Hematopoietic multipotent progenitor cell treated with erythropoietin and hydrocortisone succinate and interleukin-3 and kit ligand, for 15 days (in vitro differentiated cells): ENCODE measurements at places on chromosomes 7 and 10.
A peak's percentile ranks its signal among the peaks of the same experiment; 100 is the strongest.

GRCh38 chr7:79434098-79434497, 19.4 kb downstream of the MAGI2 start:
- no peak for DNase-seq

GRCh38 chr10:77862595-77862994, 64.0 kb downstream of the DLG5 start:
- no peak for DNase-seq

GRCh38 chr7:41188163-41189130, 514.4 kb downstream of the INHBA start:
- no peak for DNase-seq

DNA sequence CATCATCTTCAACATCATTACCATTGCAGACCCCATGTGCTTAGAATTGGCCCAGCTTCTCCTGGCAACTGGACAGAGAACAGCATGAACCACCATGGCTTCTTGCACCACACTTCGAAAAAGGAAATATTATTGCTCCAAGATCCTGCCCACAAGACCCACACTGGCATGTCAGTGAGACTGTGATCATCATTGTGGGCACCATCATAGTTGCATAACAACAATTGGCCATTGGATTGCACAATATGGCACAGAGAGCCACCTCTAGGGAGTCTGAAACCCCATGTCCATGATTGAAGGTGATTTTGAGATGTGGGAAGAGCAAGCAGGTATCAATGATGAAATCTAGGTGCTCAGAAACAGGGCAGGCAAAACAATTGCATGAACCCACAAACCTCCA, 918.9 kb downstream of the GRID1 start:
- no peak for DNase-seq

DNA sequence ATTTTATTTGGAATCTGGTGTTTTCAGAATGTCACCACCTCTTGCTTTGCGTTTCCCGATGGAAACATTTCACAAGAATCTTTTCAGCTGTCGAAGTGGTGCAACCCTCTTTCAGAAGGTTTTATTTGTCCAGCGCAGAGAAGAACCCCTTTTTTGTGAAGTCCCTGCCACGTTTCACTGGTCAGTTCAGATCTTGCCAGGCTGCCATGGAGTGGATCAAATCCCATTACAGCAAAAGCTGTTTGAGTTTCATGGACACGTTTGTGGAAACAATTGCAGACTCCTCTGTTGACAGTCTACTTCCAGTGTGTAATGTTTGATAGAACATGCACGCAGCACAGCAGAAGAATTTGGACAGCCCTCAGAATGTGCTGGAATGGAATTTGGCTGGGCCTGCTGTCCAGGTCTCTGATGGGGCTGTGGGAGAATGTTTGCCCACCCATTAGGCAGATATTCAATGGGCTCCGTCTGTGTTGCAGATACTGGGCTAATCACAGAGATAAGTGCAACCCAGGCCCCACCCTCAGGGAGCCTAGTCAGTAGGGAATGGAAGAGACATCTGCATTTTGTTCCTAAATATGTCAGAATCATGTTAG, 143.2 kb downstream of the GRK5 start:
- DNase-seq = no peak

DNA sequence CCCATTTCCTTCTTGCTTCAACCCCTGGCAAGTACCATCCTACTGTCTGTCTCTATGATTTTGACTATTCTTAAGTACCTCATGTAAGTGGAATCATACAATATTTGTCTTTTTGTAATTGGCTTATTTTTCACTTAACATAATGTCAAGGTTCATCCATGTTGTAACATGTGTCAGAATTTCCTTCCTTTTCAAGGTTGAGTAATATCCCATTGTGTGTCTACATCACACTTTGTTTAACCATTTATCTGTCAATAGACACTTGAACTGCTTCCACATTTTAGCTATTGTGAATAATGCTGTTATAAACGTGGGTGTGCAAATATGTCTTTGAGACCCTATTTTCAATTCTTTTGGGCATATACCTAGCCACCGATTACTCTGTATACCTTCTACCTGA, 14.0 kb upstream of the CDK14 start:
- no peak for DNase-seq

- no peak for DNase-seq
Observed at GRCh38 chr7:30241767-30242166, 42.6 kb upstream of the ZNRF2 start.

DNA sequence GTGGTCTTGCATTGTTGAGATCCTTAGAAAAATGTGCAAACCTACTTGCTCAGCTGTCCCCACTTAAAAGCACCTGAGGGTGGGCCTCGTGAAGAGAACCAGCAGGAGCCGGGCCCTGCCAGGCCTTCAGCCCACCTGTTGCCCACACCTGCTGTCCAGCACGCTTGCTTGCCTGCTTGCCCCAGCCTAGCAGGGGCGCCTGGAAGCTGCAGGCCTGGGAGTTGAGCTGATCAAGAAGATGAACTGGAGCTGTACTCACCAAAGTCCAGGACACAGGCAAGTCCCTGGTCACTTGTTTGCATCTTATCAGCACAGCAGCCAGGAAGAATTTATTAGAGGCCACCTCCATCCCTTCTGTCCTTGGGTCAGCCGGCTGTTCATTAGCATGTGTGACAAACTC, 23.2 kb downstream of the CYP26A1 start:
- DNase-seq = no peak

DNA sequence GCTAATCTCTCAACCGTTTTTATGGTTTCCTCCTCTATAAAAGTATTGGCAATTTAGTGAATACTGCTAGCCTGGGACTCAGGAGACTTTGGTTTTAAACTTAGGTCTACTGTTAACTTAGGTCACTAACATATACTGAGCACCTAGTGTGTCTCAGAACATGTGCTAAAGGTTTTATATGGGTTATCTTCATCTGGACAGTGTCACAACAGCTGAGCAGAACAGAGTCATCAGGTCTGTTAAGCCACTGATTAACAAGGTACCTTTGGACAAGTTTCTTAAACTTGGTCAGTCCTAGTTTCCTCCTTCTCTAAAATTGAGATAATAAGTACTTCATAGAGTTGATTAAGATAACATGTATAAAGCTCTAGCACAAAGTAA, 30.6 kb downstream of the NET1 start:
- DNase-seq = peak; percentile 55

GRCh38 chr7:19091550-19092200, 25.8 kb downstream of the TWIST1 start:
- no peak for DNase-seq

DNA sequence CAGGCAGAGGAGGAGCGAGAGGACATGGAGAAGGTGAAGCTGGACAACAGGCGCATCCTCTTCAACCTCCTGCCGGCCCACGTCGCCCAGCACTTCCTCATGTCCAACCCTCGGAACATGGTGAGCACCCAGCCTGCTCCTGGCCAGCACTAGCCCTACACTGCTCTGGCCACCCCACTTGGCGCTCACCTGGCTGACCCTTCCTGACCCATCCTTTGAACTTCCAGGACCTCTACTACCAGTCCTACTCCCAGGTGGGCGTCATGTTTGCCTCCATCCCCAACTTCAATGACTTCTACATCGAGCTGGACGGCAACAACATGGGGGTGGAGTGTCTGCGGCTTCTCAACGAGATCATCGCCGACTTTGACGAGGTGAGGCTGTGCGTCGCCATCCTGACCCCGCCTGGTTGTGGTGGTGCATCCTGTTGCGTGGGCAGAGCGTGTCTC, 129.2 kb downstream of the ADCY1 start:
- no peak for DNase-seq

GRCh38 chr10:91493313-91493712, 83.2 kb downstream of the HECTD2 start:
- DNase-seq = no peak

- DNase-seq = peak; percentile 54
Observed at GRCh38 chr10:22010973-22011408, 7.5 kb upstream of the DNAJC1 start.

GRCh38 chr10:33215635-33216034, 118.8 kb downstream of the NRP1 start:
- no peak for DNase-seq

DNA sequence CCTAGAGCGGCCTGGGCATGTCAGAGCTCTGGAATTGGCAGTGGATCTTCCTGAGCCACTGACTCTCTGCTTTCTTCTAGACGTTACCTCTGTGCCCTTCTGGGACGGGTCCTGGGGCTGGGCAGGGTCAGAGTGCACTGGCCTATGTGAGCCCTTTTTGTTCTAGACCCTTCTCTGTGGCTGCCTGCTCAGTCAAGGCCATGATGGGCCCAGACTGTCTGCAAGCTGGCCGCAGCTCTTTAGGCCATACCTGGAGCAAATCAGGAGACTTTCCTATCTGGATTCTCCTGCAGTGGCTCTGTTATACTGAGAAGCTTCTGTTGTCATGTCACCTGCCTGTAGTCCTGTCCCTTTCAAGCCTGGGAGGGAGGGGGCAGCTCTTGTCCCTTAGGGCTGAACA, 70.1 kb downstream of the ADCY1 start:
- no peak for DNase-seq

DNA sequence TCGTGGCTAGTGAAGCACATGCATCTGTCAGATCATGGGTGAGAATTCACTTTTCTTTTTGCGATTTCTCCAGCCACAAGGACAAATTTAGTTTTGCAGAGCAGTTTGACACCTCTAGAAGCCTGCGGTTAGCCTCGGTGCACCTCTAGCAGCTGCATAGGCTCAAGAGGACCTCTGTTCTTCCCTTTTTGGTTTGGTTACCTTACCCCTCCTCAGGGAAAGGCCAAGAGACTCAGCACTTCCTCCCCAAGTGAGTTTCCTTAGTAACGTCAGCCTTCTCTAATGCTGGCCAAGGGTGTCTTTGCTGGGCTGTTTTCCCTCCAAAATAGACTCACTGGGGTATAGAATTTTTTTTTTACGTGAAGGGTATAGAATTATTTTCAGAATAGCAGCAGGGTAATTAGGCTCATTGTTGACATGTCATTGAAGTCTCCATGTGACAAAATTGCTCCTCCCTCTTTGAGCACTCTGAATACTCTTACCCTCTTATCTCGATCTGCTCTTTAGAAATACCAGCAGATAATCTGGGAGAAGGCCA, 97.8 kb downstream of the AUTS2 start:
- DNase-seq = no peak

- no peak for DNase-seq
Observed at GRCh38 chr7:82012453-82012852, 242.6 kb upstream of the HGF start.

- DNase-seq = no peak
Observed at GRCh38 chr10:78765726-78766335, 302.9 kb upstream of the ZMIZ1 start.

DNA sequence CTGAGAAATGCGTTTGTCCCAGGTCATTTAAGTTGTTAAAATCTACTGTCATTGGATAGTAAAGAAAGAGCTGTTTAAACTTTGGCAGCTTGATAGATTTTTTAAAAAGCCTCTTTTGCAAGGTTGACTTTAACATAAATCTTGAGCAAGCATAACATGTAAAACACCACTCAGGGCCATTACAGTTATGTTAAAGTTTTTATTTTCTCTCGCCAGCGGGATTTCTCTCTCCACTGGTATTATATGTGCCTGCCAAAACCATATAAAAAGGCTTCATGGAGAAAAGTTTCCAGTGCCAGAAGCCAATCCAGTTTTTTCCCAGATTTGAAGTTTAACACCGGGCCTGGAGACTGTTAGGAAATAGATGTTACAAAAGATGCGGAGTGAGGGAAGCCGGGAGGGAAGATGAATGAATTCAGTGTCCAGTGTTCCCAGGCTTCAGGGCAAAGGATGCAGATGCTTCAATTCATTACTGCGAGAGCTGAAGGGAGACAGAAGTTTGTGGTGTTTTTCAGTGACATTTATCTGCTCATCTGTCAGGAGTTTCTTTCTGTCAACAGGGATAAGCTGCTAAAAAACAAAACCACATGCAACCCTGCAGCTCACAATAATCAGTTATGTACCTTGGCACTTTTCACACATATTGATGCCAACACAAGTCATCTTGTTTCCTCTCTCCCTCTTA, 155.5 kb downstream of the SPAG6 start:
- no peak for DNase-seq
